ENCODE measurements at places on chromosomes 16 and 17.

DNA sequence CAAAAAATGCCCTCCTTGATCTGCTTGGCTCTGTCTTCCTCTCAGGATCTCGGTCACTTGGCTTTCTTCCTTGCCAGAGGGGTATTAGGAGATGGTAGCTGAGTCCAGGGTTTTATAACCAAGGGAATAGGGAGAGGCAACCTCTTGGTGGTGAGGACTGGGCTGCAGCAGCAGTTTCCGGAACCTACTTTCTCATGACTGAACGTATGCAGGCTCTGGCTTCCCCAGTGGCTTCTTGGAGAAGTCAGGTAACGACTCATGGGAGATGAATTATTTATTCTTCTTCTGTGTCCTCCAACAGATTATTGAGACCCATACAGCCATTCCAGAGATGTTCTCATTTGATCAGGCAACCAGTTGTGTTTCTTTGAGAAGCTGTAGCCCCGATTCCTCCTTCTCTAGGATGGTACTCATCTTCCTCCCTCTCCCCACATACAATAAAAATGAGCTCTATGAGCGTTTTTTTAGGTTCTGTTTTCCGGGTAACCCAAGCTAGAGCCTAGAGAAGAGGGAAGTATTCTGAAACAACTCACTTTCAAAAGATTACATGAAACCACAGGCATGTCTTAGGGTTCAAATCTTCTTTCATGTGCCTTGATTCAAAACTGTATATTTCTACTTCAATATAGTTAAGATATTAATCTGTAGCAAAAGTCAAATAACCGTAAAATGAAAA lies 22.3 kb upstream of the DHX40 start:
- DNase-seq: no peak

DNA sequence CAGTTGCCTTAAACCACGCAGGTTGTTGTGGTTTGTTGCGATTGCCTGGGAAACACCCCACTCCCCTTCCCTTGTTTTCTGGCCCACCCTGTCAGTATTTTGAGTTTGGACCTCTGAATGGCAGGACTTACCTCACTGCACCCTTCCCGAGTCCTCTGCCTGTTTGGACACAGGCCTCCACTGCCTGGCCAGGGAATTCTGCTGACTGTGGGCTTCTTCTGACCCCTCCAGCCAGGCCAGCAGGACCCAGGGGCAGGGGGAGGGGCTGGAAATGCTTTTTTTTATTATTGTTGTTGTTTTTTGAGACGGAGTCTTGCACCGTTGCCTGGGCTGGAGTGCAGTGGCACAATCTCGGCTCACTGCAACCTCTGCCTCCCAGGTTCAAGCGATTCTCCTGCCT lies 4.2 kb upstream of the MGAT5B start:
- no peak for DNase-seq

- peak; percentile 84 for DNase-seq
These were observed 92.8 kb downstream of the IRX3 start for GRCh38 chr16:54193665-54194333.

GRCh38 chr17:35486920-35487732 lies 38.6 kb upstream of the SLFN13 start:
- DNase-seq: peak; percentile 85

DNA sequence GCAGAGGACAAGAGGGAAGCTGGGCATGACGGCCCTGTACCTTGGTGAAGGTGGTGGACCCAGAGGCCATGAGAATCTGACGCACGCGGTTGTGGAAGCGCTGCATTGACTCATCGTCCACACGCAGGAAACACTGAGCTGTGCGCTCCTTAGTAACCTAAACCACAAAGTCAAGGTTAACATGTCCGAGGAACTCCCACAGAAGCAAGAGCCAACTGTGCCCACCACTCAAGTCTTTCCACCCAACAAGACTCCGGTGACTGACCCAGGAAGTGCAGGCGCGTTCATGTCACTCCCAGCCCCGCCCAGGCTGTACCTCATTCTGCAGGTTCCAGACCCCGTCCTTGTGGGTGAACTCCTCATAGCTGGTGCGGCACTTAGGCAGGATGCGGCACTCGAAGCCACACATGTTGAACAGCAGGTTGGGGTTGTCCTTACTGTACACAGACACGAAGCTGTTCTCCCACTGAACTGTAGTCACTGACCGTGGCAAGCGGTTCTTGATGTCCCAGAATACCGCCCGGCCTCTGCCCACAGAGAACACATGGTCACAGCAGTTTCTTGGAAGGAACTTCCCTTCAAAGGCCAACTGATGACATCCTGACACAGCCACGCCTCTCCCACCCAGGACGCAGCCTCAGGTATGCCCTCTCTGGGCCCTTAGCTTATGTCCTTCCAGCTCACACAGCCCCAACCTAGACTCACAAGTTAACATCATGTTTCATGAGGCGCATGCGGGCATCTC lies 11.5 kb downstream of the PRPF8 start:
- DNase-seq: no peak

GRCh38 chr17:79777894-79778503 lies at the start of gene CBX2:
TSS of gene CBX2 (plus strand) at chr17:79778148. CDS start at chr17:79778236, 88 bp downstream.
- peak; percentile 91 for DNase-seq

DNA sequence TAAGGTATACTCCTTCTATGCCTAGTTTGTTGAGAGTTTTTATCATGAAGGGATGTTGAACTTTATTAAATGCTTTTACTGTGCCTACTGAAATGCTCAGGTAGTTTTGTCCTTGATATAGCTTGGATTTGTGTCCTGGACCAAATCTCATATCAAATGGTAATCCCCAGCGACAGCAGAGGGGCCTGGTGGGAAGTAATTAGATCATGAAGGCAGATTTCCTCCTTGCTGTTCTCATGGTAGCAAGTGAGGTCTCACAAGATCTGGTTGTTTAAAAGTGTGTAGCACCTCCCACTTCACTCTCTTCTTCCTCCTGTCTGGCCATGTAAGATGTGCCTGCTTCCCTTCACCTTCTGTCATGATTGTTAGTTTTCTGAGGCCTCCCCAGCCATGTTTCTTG lies 78.2 kb downstream of the KIF2B start:
- no peak for DNase-seq
